ENCODE measurements at places on chromosomes 4 and X.

- no peak for DNase-seq
Measured at GRCh38 chrX:37872303-37872655, 24.9 kb upstream of the DYNLT3 start.

GRCh38 chr4:30912098-30912714, 192.0 kb downstream of the PCDH7 start:
- no peak for DNase-seq

GRCh38 chrX:18566748-18567147, 105.2 kb downstream of the RS1 start:
- DNase-seq: no peak

DNA sequence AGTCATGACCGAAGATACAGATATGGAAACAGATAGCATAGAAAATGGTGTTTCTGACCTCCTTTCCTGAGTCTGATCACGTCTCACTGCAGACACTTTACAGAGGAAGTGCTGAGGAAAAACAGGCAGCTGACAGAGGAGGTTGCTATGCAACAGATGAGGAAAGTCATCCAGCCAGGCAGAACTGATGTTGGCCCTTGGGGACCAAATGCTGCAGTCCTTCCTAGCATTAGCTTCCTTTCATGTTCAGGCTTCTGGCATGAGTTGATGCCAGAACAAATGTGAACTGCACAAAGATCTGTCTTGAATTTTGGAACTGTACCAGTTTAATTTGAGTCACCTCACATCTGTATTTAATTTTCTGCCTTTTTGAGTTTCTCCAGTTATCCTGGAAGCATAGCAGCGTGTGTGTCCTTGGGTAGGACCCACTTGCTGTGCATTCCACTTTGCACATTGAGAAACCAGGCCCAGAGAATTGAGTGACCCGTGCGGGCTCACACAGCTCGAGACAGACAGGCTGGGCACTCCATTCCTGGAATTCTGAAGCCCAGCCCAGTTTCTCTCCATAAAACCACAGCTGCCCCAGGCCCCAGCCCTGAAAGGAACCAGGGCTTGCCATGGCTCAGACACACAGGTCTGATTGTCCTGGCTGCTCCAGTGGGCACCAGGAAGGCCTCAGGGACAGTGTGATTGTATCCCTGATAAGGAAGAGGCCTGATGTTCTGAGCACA, 1.4 kb upstream of the MAGED1 start:
- DNase-seq: peak; percentile 76

GRCh38 chr4:108544481-108544880, 75.9 kb upstream of the RPL34 start:
- DNase-seq: no peak

DNA sequence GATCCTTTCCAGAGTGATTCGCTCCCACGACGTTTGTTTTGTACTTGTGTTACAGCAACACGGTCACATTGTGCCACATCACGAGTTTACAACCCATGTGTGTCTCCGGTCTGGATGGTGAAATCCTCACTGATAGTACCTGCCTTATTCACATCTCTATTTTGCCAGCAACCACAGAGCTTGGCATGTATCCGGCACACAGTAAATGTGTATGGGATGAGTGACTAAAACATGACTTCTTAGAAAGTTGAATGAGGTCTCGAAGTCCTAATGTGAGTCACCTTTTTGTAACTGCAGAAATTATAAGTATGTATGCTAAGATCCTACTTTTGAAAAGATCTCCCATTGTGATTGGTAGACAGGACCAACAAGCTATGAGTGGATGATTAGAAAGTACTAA, 7.5 kb downstream of the STOX2 start:
- DNase-seq: no peak
